Glutamatergic neuron (in vitro differentiated cells): ENCODE measurements at places on chromosomes 11 and 22.
A peak's percentile ranks its signal among the peaks of the same experiment; 100 is the strongest.

DNA sequence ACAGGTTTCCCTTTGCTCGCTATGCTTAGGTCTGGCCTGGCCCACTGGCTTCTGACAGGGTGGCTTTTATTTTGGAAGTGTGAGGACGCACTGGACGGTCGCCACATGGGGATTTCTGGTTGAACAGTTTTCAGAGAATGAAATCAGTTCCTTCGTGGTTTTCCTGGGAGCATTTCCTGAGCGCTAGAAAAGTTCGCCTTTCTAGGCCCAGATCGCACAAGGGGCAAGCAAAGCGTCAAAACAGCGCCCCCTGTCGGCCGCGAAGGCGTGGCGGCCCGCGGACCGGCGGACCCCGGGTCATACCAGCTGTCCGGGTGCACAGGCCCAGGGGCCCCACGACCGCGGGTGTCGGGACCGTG, 12.7 kb upstream of the CYP2R1 start:
- DNase-seq = peak; percentile 92

- DNase-seq = no peak
Observed at GRCh38 chr11:455566-456147, 5.6 kb downstream of the PTDSS2 start.

DNA sequence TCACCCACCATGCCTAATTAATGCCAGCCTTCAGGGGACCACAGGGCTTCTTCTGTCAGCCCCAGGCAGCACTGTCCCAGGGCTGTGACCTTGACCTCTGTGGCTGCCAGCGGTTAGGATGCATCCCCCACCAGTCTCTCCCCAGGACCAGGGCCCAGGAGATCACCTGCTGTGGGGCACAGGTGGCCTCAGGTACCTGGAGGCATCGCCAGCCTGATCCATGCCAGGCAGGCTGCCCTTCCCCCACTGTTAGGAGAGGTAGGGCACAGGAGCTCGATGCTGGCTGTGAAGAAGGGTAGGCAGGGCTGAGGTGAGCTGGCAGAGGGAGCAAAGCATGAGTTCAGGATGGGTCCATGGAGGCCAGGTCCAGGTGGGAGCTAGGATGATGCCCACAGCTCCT, 16.7 kb upstream of the MDK start:
- DNase-seq = no peak

DNA sequence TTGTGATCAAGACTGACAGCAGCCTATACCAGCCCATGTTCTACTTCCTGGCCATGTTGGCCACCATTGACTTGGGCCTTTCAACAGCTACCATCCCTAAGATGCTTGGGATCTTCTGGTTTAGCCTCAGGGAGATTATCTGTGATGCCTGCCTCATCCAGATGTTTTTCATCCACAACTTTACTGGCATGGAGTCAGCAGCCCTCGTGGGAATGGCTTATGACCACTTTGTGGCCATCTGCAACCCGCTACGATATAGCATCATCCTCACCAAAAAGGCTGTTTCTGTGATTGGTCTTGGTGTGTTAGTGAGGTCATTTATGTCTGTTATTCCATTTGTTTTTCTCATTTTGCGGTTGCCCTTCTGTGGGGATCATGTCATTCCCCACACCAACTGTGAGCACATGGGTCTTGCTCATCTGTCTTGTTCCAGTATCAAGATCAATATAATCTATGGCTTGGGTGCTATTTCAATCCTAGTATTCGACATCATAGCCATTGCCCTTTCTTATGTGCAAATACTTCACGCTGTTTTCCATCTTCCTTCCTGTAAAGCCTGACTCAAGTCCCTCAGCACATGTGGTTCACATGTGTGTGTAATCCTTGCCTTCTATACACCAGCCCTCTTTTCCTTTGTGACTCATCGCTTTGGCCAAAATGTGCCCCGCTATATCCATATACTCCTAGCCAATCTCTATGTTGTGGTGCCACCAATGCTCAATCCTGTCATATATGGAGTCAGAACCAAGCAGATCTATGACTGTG, 23.6 kb downstream of the OR52E1 start:
- DNase-seq = no peak

DNA sequence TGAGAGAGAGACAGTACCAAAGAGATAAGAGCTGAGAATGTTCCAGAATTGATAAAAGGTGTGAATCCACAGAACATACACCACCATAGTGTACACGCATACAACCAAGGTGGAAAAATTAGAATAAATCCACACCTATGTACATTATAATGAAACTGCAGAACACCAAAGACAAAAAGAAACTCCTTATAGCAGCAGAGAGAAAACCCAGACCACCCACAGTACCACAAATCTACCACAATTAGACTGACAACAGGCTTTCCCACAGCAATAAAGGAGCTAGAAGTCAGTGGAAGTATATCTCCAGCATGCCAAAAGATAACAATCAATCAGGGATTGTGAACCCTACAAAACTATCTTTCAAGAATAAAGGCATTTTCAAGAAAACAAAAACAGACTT, 31.8 kb downstream of the SCN4B start:
- DNase-seq = no peak

DNA sequence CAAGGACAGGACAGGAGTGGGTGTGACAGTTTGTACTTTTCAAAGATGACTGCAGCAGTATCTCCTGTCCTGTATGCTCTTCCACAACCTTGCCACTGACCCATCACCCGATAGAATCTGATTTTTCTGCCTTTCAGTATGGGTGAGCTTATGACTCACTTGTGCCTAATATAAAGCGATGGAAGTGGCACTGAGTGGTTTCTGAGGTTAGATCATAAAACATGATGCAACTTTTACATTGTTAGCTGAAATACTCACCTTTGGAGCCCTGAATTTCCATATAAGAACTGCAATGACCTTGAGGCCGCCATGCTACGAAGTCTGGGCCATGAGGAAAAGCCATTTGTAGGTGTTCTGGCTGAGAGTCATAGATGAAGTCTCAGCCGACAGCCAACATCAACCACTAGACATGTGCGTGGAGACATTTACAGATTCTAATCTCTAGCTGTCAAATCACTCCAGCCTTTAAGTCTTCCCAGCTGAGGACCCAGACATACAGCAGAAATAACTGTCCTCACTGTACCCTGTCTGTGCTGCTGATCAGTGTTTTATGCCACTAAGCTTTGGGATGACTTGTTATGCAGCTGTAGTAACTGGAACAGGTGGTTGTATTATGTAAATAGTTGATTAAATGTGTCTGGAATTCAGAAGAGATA, 105.9 kb upstream of the ARHGAP20 start:
- no peak for DNase-seq

DNA sequence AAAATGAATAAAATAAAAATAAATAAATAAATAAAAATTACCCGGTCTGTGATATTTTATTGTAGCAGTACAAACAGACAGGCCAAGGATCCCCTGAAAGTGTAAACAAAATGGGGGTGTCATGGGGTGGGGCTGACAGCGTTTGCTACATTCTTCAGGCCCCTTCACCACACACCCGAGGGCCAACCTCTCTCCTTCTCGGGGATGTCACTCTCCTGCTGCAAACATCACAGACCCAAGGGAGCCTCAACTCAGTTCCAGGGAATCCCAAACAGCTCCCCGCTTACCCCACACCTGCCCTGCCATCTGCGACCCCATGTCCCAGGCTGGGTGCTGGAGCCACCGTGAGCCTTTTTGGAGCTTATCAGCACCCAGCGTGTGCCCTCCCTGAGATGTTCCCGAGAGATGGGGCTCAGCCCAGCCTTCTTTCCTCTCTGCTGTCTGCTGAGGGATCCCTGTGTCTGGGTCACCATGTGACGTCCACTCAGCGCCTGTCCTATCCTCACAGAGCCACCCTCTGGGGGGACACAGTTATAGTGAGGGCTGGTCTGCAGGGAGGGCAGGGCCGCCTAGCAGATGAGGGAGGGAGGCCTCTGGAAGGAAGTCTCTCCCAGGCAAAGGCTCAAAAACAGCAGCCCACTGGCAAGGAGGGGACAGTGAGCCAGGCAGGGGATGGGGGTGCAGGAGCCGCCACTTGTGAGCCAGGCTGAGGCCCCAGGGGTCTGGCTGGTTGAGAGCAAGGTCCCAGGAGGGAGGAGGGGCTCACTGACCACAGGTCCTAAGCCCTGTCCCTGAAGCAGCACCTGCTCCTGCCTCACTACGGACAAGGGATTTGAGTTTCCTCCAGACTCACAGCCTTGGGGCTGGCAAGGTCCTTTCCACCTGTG, 1041.6 kb downstream of the BRD1 start:
- DNase-seq = no peak

GRCh38 chr11:1763796-1764661, at the start of gene CTSD:
TSS of gene CTSD (minus strand) at chr11:1763927. CDS start at chr11:1763859, 68 bp downstream.
- peak; percentile 95 for DNase-seq

GRCh38 chr11:23885801-23886200, 611.1 kb upstream of the LUZP2 start:
- DNase-seq = no peak

- DNase-seq = no peak
Observed at GRCh38 chr11:123594188-123594901, 60.1 kb downstream of the SCN3B start.

- no peak for DNase-seq
Observed at GRCh38 chr11:11374358-11375148, 21.5 kb upstream of the CSNK2A3 start.
